ENCODE measurements at places on chromosomes 3 and 15.

- DNase-seq, result no peak
Observed at GRCh38 chr15:67924359-67924974, 84.6 kb upstream of the RNU6-1 start.

GRCh38 chr3:51798411-51798963, 19.4 kb upstream of the IQCF6 start:
- no peak for DNase-seq

DNA sequence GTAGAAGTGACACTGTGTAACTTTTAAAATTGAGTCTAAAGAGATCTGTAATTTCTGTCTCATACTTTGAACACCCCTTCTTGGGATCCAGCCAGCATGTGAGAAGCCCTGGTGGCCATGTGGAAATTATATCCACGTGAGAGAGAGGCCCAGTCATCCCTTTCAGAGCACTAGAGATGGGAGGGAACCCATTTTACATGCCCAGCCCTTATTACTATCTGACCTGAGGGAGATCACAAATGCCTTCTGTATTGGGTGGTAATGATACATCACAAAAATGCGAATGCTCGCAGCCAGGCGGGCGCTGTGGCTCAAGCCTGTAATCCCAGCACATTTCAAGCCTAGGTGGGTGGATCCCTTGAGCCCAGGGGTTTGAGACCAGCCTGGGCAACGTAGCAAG, 27.3 kb upstream of the TRAK1 start:
- DNase-seq, result no peak

GRCh38 chr3:14946739-14947099, 664 bp upstream of the NR2C2 start:
- DNase-seq, result no peak

DNA sequence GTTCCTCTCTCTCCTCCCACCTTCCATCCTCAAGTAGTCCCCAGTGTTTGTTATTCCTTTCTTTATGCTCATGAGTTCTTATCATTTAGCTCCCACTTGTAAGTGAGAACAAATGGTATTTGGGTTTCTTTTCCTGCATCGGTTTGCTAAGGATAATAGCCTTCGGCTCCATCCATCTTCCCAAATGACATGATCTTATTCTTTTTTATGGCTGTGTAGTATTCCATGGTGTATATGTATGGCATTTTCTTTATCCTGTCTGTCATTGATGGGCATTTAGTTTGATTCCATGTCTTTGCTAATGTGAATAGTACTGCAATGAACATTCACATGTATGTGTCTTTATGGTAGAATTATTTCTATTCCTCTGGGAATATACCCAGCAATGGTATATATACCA, 62.4 kb upstream of the CFAP161 start:
- DNase-seq, result no peak

GRCh38 chr3:124791639-124792151, 61.4 kb downstream of the UMPS start:
- DNase-seq, result no peak

GRCh38 chr15:68277131-68277602, 378 bp upstream of the FEM1B start:
- no peak for DNase-seq

DNA sequence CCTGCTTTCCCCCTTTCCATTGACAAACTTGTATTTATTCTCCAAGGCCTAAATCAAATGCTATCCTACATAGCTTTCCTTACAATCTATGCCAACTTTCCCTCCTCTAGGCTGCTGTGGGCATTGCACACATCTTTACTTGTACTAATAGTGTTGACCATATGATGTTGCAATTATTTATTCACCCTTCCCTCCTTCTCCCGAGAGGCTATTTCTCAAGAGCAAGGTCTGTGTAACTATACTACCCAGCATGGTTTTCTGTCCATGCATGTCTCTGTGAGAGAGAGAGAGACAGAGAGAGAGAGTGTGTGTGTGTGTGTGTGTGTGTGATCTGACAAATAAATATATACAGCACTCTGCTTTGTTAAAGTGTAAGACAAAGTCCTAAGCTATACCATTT, 63.8 kb downstream of the GTPBP8 start:
- DNase-seq, result no peak

- DNase-seq, result no peak
Observed at GRCh38 chr3:12155828-12156227, 2.9 kb downstream of the TIMP4 start.

GRCh38 chr15:77580996-77581682, 51.6 kb downstream of the LINGO1 start:
- DNase-seq, result no peak

- no peak for DNase-seq
Observed at GRCh38 chr3:119856695-119857094, 74.8 kb downstream of the NR1I2 start.

GRCh38 chr3:43907508-43907858, 216.7 kb downstream of the ABHD5 start:
- DNase-seq, result no peak

DNA sequence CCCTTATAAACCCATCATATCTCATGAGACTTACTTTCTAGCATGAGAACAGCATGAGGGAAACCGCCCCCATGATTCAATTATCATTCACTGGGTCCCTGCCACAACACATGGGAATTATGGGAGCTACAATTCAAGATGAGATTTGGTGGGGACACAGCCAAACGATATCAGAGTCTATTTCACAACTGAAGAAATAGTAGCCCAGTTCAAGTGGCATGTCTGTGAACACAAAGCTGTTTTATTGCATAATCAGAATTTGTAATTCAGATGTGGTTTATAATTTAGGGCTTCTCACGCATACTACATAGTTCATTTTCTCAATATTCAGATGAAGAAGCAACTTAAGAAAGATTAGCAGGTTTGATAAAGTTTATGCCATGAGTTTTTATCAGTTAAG, 1188.0 kb upstream of the ALCAM start:
- no peak for DNase-seq
